ENCODE measurements at places on chromosomes 5 and 9.

DNA sequence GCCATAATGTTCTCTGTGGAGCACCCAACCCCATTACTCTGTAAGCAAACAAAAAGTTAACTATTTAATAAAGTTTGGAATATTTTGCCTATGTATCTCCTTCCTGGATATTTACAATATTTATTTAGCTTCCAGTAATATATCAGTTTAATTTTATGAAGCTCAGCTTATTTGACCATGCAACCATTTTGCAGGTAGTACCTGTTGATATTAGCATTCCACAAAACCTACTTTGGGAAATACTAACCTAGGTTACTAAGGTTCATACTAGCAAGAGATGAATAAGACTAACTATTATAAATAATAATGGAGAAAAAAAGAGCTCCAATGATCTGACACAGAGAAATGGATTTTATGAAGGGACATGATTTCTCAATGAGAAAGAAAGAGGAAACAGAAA lies 506.4 kb downstream of the PDE4D start:
- no peak for DNase-seq

DNA sequence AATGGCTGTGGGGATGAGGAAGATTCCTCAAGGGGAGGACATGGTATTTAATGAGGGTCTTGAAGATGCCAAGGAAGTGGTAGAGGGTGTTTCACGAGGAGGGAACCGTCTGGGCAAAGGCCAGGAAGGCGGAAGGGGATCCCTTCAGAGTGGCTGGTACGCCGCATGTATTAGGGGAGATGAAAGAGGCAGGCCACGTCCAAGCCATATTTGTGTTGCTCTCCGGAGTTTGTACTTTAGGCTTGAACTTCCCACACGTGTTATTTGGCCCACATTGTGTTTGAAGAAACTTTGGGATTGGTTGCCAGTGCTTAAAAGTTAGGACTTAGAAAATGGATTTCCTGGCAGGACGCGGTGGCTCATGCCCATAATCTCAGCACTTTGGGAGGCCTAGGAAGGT lies 1.2 kb downstream of the FXN start:
- no peak for DNase-seq

GRCh38 chr5:4976902-4977301 lies 163.2 kb upstream of the ADAMTS16 start:
- no peak for DNase-seq

GRCh38 chr9:116096853-116097252 lies 56.7 kb upstream of the PAPPA start:
- DNase-seq, result no peak

DNA sequence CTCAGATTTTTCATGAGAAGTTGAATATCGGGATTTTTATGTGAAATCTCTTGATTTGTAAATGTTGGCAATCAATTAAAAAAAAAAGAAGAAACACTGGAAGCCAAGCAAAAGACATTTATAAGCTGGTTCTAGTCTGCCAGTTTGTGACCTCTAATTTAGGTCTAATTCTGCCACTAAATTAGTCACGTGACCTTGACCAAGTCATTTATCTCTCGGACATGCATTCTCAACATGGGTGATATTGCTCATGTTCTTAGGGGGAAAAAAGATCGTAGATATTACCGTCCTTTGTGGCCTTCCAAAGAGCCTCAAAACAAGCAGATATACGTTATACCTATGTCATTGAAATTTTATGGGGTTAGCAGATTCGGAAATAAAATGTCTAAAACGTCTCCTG lies 52.9 kb upstream of the PTPDC1 start:
- no peak for DNase-seq

DNA sequence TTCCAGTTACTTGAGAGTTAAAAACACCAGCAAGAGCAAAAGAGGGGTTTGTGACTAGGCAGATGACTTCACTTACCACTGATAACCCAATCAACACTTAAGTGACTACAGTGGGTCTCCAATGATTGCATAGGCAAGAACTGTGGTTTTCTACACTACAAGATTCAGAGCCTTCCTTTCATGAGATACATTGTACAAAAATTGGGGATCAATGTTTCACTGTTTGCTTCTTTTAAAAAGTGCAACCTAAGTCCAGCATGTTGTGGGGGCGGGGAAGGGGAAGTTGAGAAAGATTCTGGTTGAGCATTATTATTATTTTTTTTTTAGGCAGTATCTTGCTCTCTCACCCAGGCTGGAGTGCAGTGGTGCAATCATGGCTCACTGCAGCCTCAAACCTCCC lies 3.6 kb downstream of the IQGAP2 start:
- no peak for DNase-seq

DNA sequence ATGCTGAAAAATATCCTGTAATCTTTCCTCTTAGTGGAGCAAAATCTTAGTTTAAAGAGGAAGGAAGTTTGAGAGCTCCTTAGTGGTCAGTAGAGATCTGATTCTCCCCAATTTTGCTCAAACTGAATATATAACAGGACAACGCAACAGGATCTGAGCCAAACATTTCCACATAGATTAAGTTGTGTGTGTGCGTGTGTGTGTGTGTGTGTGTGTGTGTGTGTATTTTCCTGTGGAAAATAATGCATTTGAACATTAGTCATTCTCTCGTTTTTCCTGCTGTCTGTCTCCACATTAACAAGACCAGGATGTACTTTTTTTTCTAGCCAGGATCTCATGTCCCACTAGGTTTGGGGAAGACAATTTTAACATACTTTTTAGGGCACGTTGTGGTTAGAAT lies 312.1 kb upstream of the CDH18 start:
- DNase-seq, result no peak

DNA sequence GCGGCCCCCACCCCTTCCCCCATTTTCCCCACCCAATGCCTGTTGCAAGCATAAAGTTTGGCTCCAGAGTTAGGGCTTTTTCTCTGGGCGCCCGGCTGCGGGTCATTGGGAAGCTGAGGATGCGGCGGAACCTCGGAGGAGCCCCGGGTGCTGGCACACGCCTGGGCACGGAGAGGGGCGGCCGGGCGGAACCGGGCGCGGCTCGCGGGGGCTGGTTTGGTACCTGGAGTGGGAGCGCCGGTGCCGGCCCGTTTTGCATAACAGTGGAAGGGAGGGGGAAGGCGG lies 1.2 kb downstream of the PPARGC1B start:
- no peak for DNase-seq

GRCh38 chr5:138468966-138469539 lies 3.8 kb downstream of the EGR1 start:
- peak; percentile 5 for DNase-seq

GRCh38 chr5:138706655-138707480 lies 46.4 kb upstream of the CTNNA1 start:
- peak; percentile 50 for DNase-seq

GRCh38 chr5:44389090-44389822 lies at the start of gene FGF10:
Gene FGF10 (minus strand): TSS chr5:44389420. CDS start chr5:44388682, 738 bp downstream.
- no peak for DNase-seq

DNA sequence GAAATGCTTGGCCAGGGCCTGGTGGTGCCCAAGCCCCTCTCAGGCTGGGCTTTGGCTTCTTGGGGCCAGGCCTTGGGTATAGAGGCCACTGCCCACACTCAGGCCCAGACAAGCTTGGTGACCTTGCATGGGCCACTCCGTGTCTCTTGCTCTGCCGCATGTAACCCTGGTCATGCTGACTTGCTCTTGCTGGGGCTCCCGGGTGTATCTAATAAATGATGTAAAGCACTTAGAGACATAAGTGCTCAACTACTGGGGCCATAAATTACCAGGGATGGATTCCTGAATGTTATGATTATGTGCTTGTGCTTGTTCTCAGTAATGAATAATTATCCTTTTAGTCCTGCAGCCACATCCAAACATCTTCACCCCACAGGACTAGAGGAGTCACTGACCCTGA lies 54.0 kb downstream of the C5orf15 start:
- DNase-seq, result no peak

- DNase-seq, result no peak
Observed at GRCh38 chr5:60395712-60396329, 304.1 kb downstream of the DEPDC1B start.

GRCh38 chr9:121942866-121943382 lies 150.2 kb downstream of the TTLL11 start:
- DNase-seq, result no peak

- no peak for DNase-seq
Observed at GRCh38 chr5:86320266-86320665, 297.5 kb upstream of the COX7C start.

- DNase-seq, result no peak
Observed at GRCh38 chr5:137899493-137899892, 10.2 kb downstream of the PKD2L2 start.

DNA sequence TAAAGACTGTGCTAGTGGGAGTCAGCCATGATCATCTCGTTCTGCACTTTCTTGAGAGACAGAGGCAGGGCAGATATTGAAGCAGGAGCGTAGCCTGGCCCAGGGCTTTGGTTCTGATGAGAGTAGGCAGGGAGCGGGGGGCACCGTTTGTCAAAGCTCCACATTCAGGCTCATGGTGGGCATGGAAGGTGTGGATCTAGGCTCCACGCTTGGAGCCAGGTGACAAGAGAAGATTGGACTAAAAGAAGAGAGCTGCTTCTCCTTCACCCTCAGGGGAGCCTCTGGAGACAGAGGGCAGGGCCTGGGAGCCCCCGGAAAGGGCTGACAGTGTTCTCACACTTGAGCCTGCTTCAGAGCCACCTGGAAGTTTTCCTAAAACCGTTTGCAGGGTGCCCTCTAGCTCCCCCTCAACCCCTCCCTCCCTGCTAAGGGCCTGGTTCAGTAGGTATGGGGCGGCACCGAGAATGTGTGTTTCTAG lies 24.7 kb upstream of the FCN2 start:
- no peak for DNase-seq

DNA sequence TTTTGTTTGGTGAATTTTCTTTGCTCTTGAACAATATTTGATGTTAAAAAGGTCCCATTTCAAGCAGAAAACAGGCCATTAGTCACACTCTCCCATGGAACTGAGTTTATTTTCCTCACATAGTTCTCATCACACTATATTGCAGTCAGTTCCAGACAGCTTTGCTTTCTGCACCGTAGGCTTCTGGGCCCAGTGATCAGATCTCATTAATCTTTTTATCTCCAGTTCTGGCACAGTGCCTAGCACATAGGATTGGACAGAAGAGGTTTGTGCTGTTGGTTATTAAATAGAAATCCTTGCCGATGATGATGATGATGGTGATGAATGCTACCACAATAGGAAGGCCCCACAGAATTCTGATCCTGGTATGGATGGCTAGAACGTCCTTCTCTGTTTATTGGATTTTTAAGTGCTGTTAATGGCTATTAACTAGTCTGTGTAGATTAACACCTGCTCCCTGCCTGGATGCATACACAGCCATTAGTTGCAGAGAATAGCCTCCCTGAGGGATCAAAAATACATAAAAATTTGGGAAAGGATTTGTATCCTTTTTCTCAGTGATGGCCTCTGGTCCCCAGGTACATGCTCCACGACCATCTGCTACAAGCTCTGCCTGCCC lies 52.0 kb upstream of the NTRK2 start:
- no peak for DNase-seq

DNA sequence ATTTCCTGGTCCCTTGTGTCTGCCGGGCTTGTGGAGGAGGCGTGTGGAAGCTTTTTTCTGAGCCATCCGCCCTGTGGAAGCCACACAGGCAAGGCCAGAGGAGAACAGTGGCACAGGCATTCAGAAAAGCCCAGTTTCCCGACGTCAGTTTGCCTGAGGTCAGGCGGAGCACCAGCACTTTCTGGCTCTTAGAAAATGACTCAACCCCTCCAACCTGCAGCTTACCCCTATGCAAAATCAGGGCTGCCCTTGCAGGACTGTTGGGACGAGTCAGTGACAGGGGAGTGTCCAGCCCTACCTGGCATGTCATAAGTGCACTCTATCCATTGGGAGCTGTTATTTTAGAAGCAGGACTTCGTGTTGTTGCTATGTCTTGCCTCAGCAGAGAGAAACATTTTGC lies 216.0 kb downstream of the NR3C1 start:
- DNase-seq, result no peak

DNA sequence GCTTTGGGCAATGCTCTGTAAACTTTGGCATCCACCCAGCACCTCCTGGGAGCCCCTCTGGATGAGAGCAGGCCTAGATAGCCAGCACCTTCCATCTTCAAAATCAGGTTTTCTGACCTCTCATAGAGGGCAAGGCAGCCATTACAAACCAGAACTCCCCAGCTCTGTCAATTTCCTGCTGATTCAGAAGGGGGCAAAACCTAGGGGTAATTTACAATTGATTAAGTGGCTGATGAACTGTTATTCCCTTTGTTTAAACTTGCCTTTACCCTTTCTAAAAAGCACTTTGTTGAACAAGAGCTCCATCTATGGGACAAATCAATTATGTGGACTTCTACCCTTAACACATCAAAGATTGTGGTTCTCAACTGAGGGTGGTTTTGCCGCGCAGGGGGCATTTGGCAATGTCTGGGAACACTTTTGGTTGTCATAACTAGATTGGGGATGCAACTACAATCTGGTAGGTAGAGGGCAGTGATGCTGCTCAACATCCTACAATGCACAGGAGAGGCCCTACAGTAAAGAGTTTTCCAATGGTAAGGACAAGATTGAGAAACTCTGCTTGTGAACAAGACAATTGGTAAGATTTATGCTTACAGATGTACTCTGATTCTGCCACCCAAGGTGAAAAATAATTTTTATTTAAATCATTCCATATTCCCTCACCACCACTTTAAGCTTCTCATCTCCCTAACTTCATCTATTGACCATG lies 184.1 kb downstream of the MARCHF11 start:
- peak; percentile 15 for DNase-seq
